ENCODE measurements at places on chromosomes 4 and X.

DNA sequence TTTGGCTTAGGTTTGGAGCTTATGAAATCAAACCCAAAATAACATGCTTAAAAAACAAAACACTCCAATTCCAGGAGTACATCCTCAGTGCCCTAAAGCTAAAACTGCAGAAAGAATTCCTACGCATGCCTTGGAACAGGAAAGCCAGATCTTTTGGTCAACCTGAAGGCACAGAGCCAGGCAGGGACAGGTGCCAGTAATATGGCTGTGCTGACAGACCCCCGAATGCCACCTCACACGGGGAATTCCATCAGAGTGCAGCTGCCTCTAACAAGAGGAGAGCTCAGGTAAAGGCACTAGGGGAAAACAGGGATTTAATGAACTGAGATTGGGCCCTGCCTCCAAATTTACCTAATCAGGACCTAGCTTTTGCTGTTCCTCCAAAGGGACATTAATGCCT lies 77.1 kb downstream of the SHISA3 start:
- H3K27me3 ChIP-seq: no peaks in the 10 kb centered on the region
- no peak overlapping the region for H3K4me3 ChIP-seq
- H3K4me1 ChIP-seq: no peaks in the 10 kb centered on the region
- no peaks in the 10 kb centered on the region for H3K36me3 ChIP-seq
- no peak overlapping the region for H3K27ac ChIP-seq
- no peak for DNase-seq

DNA sequence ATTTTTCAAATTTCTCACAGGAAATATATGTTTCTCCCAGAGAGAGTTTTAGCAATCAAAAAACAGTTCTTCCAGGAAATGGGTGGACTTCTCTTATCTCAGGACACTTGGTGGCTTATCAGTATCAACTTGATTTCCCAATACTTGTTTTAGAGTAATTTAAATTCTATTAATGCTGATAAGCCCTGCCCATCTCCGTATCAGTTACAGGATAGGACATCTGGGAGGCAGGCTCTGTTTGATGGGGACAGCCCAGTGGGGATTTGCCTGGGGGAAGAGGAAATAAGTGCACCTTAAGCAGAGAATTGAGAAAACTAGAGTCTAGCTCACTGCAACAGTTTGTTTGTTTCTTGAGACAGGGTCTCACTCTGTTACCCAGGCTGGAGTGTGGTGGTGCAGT lies 43.2 kb upstream of the PDGFRA start:
- H3K27ac ChIP-seq: no peak overlapping the region
- H3K27me3 ChIP-seq: no peaks in the 10 kb centered on the region
- no peaks in the 10 kb centered on the region for H3K36me3 ChIP-seq
- peak; percentile 30 for DNase-seq
- H3K4me3 ChIP-seq: no peak overlapping the region
- H3K4me1 ChIP-seq: no peaks in the 10 kb centered on the region

- H3K4me1 ChIP-seq: no peaks in the 10 kb centered on the region
- no peak overlapping the region for H3K4me3 ChIP-seq
- no peaks in the 10 kb centered on the region for H3K36me3 ChIP-seq
- no peak overlapping the region for H3K27ac ChIP-seq
- no peak for DNase-seq
Observed at GRCh38 chr4:23706972-23707651, 182.7 kb downstream of the PPARGC1A start.

- DNase-seq: peak; percentile 4
- H3K27ac ChIP-seq: no peak overlapping the region
- H3K36me3 ChIP-seq: no peaks in the 10 kb centered on the region
- H3K4me3 ChIP-seq: no peak overlapping the region
Observed at GRCh38 chr4:44150091-44150576, 298.5 kb downstream of the KCTD8 start.

DNA sequence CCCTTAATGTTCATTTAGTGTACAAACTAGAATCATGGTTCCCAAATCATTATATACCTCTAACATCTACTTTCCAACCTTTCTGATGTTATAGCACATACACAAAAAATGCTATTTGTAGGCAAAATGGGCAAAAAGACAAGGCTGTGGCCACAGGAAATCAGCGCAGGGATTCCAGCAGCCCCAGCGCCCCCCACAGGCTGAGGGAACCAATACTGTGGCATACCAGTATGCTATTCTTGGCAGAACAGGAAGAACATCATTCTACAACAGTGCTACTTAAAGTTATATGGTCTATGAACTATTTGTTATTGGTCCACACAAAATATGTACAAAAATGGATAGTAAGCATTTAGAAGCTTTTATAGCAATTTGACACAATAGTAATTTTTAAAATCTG lies 25.3 kb downstream of the STEEP1 start:
- H3K27ac ChIP-seq: no peak overlapping the region
- no peak overlapping the region for H3K4me3 ChIP-seq
- H3K4me1 ChIP-seq: peaks cover 4% of the 10 kb centered on the region
- DNase-seq: peak; percentile 25
- H3K27me3 ChIP-seq: no peaks in the 10 kb centered on the region
